GM03348 (cell line): ENCODE measurements at places on chromosomes 1 and 21.
A peak's percentile ranks its signal among the peaks of the same experiment; 100 is the strongest.

DNA sequence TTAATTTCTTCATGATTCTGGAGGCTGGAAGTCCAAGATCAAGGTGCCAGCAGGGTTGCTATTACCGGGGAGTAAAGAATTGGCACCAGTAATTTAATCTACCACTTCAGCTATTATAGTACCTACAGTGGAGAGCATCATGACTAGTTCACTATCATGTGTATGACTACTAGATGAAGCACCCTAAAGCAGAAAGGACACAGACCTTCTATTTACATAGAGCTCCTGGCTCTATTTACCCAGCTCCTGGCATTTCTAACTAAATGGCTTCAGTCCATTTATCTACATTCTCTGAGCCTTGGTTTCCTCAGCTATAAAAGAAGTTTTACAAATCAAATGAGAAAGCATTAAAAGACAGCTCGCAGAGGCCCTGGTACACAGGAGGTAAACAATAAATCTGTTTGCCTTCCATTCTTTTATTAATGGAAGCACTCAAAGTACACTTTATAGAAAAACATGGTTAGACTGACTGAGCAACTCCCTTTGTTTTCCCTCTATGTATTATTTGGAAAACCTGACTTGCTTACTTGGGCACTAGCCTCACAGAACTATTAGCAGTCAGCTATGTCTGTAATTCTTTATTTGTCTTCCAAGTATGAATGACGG is 203.0 kb downstream of the SLC35F3 start:
- DNase-seq: no peak

DNA sequence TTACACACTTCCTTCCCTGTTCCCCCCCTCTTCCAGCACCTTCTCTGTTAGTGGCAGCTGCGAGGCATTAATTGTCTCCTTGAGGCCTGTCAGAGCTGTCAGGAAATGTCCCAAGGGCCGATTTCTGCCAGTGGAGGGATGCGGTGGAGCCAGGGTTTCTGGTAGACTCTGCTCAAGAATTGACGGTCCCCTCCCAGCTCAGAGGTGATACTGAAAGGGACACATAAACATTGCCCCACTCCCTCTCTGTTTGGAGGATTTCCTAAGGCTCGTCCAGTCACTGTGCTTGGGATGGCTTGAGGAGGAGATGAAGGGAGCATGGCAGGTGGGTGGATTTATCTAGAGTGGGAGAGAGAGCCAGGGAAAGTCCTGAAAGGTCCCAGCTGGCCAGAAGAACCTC is 61.4 kb upstream of the CD34 start:
- DNase-seq: no peak

GRCh38 chr1:246008363-246008831 is 498.7 kb downstream of the SMYD3 start:
- no peak for DNase-seq

- peak; percentile 85 for DNase-seq
Observed at GRCh38 chr1:8858112-8858668, 20.3 kb downstream of the ENO1 start.

GRCh38 chr1:37028981-37029617 is 5.2 kb downstream of the GRIK3 start:
- no peak for DNase-seq

DNA sequence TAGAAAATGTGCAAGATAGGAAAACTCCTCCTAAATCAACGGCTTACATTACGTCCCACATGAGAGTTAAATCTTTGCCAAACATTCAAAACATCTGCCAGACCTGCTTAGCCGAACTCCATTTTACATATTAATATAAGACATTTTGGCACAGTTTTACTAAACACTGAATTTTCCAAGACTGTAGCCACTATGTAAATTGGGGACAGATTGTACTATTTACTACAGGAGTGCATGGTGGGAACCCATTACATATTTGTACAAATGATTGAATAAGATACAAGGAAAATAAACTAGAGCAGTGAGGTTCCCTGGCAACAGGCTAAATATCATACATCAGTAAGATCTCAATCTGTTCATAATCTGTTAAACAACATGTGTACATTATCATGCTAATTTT is 1234.4 kb downstream of the KCNT2 start:
- DNase-seq: no peak
